ENCODE measurements at places on chromosomes 7 and 10. TPM values are rescaled to one million over a fixed set of nuclear protein-coding genes. Genes with fewer than 3 reads are reported as not detected.
A peak's percentile ranks its signal among the peaks of the same experiment; 100 is the strongest.

- DNase-seq, result no peak
Measured at GRCh38 chr10:117892681-117893220, 154.0 kb downstream of the RAB11FIP2 start.

GRCh38 chr7:159198016-159198724 is 53.5 kb upstream of the VIPR2 start:
- DNase-seq, result no peak

GRCh38 chr10:72954596-72955554 is at the start of gene PLA2G12B:
Gene PLA2G12B, minus strand, starts transcription at chr10:72954806. Its CDS starts 121 bp downstream, at chr10:72954685.
- no peak for DNase-seq

- DNase-seq, result no peak
Measured at GRCh38 chr7:6023974-6024435, 7.2 kb upstream of the ANKRD61 start.

DNA sequence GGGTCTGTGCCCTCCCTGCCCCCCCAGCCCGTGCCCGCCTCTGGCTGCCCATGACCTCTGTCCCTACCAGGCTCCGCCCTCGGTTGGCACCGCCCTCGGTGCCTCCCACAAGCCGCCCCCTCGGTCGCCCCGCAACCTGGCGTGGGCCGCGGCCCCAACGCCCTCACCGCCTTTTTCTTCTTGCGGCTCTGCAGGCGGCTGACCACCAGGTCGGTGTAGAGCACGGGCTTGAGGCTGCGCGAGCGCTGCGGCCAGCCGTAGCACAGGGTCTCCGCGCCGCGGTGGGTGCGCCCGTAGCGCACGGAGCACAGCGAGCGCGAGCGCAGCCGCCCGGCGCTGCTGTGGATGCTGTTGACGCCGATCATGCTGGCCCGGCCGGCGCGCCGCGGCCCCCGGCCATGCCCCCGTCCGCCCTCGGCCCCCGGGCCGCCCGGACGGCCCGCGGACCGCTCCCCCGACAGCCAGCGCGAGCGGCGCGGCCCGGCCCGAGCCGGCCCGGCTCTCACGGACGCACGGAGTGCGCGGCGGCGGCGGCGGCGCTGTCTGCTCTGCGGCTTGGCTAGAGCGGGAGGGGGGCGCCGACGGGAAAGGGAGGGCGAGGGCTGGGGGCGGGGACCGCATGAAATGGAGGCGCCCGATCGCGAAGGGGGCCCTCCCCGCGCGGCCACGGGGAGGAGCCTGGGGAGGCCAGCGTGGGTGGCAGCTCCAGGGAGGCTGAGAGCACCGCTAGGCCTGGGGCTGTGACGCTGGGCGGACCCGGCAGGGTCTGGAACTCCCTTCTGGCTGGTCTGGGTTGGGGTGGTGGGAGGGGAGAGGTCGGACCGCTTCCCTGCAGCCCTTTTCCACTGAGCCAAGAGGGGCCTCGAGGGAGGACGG is 9.6 kb downstream of the PSD start:
- DNase-seq, result no peak

- no peak for DNase-seq
Measured at GRCh38 chr7:116478834-116479233, 20.7 kb upstream of the CAV2 start.

DNA sequence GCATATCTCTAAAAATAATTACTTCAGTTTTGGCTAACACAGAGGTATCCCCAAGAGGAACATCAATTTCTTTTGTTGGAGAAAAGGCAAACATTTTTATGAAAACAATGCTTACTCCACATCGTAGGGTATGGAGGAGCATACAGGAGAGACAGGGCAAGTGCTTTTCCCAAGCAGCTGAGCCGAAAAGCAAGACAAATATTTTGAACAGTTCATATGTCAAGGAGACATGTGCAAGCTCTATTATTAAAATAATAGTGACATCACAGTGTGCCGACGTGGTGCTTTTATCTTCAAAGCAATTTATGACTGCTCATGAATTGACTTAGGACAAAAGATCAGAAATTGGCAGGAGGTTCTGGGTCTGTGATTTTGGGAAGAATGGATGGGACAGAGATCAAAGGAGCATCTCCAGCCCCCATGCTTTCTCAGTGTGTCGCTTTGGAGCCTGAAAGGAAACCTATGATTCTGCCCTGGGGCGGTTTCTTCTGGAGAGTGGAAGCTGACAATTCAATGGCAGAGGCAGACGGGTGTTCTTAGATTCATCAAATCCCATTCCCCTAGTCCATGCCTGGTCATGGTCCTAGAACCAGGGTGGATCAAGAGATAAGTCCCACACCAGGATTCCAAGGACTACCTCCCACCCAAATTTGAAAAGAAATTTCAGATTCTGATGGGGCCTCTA is 97.1 kb downstream of the JCAD start:
- no peak for DNase-seq

- DNase-seq, result no peak
Measured at GRCh38 chr10:126111516-126111915, 215.2 kb downstream of the FANK1 start.

DNA sequence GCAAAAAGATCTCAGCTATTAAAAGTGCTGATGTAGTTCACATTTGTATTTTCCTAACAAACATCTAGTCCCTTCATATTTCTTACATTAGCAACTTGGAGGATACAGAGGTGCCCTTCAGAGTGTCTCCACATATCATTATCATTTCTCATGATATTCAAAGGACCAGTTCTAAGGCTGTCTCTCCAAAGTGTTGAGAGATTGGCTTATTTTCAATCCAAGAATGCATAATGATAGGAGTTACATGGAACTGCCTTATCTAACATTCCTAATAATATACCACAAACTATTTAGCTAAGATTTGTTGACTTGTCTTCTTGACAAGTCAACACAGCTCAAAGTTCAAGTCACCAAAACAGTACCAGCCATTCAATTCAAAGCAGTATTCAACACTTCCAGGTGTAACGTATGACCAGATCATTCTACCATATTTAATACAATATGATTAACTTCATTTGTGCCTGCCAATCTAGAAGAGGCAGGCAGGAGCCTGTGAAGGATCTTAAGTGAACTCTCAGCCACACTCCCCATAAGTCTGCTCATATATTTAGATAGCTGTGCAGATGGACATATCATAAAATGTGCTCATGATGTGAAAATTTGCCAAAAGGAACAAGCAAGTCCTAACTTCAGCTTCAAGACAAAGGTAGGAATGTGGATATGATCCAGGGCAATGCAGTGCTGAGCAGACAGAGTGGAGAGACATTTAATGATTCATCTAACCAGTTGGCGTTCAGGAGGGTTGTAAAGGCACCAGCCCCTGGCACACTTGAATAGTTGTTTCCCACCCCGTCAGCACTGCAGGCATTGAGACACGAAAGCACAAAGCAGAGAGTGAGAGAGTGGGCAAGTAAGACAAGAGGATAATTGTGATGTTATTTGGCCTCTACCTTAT is 108.3 kb downstream of the MTERF1 start:
- DNase-seq, result no peak

DNA sequence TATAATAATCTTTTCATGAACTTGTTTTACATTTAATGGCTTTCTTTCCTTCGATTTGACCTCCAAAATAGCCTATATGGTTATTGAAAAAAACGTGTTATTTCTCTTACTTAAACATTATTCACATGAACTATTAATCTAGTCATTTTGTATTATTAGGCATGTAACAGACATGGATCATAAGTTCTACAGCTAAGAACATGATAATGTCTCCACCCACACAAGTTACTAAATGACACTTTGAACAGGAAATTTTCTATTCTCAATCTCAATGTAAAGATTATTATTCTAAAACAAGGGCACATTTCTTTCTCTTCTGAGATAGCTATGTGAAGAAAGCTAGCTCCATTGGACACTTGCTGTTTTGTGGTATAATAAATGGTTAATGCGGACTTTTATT is 10.0 kb downstream of the LAMB4 start:
- no peak for DNase-seq

- DNase-seq, result no peak
Measured at GRCh38 chr10:89609833-89610346, 35.2 kb downstream of the PANK1 start.

DNA sequence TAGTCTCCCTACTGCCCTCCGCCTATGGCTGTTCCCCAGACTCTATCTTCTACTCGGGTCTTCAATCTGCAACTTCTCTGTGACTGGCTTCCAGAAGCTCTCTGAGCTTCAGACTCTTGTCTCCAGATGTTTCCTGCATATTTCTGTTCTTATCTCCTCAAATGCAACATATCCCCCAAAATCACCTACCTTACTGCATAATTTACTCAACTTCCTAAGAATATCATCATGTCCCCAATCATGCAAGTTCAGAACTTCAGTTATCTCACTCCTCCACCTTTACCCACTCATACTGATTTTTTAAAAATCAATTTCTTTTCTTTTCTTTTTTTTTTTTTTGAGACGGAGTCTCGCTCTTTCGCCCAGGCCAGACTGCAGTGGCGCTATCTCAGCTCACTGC is 68.8 kb downstream of the RAPGEF5 start:
- DNase-seq, result no peak

DNA sequence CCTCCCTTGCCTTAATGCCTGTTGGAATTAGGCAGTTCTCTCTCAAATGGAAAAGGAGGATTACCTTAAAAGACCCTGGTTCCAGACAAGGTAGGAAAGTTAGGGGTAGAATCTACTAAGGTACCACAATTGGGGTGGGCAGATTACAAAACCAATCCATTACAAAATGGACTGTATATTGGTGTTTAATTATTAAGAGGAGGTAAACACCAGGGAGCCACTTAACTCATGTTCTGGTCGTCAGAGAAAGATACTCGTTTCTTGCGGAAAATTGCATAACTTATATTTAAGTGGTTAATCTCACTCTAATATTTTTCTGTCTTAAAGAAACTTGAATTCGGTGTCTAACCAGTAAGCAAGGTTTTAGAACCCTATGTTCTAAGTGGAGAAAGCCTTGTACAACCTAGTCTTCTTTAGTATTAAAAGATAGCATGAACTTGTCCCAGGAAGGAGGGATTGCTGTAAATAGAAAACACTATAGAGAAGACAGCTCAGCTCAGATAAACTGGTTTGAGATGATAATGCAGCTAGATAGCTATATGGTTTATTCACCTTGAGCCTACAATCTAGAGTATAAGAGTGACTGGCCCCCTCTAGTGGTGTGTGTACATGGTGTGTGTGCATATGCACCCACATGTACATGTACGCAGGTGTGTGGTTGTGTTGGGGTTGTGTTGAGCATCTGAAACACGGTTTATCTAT is 58.0 kb upstream of the STRIP2 start:
- no peak for DNase-seq

DNA sequence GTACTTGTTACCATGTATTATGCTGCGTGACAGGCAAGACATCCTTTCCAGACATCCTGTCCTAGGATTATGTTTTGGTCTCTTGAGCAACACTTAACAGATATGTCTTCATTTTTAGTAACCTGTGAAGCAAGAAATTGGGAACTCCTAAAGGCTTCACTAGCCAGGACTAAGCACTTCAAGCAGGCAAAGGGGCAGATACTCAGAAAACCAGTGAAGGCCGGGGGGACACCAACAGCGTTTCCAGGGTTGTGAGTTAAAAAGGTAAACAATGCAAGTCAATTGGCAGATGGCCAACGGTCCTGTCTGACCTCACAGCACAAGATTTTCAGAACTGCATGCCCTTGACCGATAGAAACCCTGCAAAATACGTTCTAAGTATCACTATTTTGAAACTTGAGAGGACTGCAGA is 77.6 kb upstream of the SFMBT2 start:
- no peak for DNase-seq

GRCh38 chr10:79353726-79354125 is 6.5 kb downstream of the PPIF start:
- no peak for DNase-seq

- no peak for DNase-seq
Measured at GRCh38 chr10:3570131-3570729, 214.8 kb downstream of the KLF6 start.

DNA sequence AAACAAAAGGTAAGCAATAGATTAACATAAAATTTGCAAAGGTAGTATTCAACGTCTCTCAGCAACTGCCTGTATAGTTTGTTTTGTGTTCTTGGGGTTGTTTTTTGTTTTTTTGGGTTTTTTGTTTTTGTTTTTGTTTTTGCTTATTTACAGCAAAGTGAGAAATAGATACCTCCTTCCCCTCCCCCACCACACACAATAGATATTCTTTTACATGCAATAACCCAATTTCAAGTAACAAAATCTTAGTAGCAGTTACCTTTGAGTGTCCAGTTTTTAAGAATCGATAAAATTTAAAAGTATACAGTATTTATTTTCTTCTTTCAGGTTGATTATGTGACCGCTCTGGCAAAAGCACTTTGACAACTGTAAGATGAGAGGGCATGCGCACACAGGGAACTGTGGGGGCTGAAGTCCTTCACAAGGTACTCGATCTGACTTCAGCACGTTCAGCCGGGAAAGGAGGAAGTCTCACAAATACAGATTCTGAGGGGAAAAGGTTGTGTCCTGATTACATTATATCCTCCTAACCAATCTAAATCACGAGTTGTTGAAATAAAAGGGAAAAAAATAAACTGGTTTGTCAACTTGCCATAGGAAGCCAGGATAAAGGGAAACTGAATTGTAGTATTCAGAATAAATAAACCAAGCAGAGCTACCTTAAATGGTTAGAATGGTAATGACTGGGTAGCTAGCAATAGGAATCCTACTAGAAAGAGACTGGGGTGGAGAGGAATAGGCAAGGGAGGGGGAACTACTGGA is 47.8 kb downstream of the CPEB3 start:
- DNase-seq, result peak; percentile 61

DNA sequence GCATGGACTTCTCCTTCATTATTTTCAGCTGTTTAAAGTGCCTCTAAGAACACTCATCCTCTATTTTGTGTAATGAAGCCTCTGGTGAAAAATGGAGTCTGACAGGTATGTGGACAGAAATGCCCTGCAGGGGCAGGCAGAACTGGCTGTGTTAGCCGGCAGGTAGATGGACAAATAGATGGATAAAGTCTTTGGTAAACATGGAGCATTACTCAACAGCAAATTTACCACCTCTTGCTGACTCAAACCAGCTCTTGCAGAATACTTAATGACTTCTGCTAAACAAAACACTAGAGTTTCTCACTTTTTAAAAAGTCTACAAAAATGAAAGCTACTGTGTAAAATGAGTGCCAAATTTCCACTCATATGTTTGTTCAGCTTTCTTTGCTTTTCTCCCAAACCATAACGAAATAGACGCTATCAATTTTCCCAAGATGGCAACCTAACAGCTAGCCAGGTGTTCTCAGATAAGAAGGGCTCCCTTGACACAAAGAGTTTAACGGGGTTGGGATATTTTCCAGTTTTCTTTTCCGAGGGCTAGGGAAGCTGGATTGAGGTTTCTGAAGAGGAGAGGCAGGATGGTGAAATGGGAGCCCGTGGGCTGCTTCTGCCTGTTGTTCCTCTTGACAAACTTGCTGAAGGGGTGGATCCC is 71.9 kb upstream of the HABP2 start:
- no peak for DNase-seq

Gene ERVW-1
- total RNA-seq, result not detected

Gene PVRIG
- not detected for total RNA-seq

Gene PRSS37
- not detected for total RNA-seq

Gene CDC14C
- not detected for total RNA-seq

Gene PHF14
- total RNA-seq, result 16.4 TPM

Gene TLX1
- not detected for total RNA-seq

Gene IFT22
- 26.8 TPM for total RNA-seq

Gene VSTM4
- 12.2 TPM for total RNA-seq

Gene MUC12
- not detected for total RNA-seq

All from left ventricle myocardium superior (tissue), 1 donor.